ENCODE measurements at places on chromosomes 11 and 22.
A peak's percentile ranks its signal among the peaks of the same experiment; 100 is the strongest.

- peak; percentile 7 for DNase-seq
Observed at GRCh38 chr11:118789501-118790356, 1.2 kb downstream of the DDX6 start.

- DNase-seq = no peak
Observed at GRCh38 chr11:127806501-127806900, 780.9 kb downstream of the ETS1 start.

GRCh38 chr11:12817681-12818332 is 143.6 kb downstream of the TEAD1 start:
- peak; percentile 31 for DNase-seq

DNA sequence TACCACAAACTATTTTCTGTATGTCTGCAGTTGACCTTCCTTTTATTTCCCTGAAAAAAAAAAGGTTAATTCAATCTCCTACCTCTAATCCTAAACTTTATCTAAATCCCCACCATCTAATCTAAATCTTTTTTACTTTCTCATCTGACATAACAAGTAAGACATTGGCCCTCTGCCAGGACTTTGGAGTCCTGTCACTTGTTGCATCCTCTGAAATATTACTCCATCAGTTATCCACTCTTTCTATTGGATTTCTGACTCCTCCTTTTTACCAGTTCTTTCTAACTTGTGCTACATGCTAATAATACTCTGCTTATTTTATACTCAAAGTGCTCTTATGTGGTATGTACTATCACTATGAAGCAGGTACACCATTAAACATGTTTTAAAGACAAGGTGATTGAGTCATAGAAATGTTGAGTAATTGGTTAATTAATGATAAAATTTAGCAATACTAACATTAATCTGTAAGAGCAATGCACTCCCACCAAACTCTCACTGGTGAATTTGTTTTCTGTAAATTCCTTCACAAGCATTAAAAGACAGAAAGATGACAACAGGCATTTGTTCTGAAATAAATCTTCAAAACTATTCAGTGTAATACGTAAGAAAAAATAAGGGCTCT is 914.2 kb upstream of the RAG2 start:
- DNase-seq = peak; percentile 56

DNA sequence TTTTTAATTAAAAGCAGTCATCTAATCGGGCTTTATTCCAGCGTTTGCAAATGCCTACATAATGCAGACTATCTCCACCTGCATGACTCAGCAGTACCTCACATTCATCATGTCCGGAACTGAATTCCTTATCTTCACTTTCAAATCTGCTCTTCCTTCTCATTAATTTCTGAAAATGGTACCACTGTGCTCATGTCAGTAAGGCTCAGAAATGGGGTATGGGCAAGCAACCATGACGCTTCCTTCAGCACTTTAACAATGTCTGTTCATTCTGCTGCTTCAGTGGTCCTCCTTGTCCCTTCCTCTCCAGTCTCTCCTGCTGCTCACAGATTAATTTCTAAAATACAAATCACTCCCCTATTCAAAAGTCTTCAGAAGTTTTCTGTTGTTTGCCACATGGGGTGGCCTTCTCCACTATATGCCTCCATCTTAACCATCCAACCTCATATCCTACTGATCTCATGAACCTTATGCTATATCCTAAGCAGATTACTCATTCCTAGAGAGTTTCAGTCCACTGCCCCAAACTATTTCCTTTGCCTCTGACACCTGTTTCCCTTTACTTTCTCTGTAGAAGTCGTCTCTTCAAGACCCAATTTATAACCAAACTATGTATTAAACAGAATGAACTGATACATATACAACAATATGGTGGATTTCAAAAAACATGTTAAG is 7.0 kb downstream of the GTF2H1 start:
- DNase-seq = no peak

DNA sequence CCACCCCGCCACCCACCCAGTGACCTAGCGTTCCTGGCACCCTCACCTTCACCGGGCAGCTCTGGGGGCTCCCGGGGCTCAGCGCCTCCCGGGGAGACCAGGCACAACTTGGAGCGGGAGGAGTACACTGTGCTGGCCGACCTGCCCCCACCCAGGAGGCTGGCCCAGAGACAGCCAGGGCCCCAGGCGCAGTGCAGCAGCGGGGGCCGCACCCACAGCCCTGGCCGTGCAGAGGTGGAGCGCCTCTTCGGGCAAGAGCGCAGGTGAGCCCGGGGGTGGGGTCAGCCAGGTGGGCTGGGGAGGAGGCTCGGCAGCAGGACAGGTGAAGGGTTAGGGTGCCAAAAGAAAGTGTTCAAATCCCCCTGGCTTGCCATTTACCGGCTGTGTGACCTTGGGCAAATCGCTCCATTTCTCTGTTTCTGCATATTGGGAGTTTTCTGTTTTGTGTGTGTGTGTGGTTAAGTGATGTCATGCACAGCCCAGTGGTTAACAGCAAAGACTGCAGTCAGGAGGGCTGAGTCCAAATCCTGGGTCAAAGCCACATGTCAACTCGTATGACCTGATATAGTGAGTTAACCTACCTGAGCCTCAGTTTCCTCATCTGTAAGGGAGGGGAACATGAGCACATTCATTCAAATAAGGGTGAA is 29.5 kb downstream of the TRIOBP start:
- DNase-seq = no peak

- no peak for DNase-seq
Observed at GRCh38 chr11:34996958-34997357, 80.5 kb downstream of the PDHX start.

DNA sequence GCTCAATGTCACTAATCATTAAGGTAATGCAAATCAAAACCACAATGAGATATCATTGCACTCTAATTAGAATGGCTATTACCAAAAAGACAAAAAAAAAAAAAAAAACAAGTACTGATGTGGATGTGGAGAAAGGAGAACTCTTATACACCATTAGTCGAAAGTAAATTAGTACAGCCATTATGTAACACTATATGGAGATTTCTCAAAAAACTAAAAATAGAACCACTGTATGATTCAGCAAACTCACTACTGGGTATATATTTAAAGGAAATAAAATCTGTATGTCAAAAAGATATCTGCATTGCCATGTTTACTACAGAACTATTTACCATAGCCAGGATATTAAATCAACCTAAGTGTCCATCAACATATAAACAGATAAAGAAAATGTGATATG is 265.4 kb upstream of the ARHGAP20 start:
- DNase-seq = no peak

GRCh38 chr11:45073685-45074141 is 72.7 kb upstream of the PRDM11 start:
- DNase-seq = no peak

GRCh38 chr11:33018840-33019239 is 3.2 kb downstream of the DEPDC7 start:
- no peak for DNase-seq

GRCh38 chr11:39968071-39968470 is 1491.4 kb downstream of the LRRC4C start:
- no peak for DNase-seq

GRCh38 chr22:31867386-31868153 is 76.8 kb upstream of the YWHAH start:
- DNase-seq = no peak

DNA sequence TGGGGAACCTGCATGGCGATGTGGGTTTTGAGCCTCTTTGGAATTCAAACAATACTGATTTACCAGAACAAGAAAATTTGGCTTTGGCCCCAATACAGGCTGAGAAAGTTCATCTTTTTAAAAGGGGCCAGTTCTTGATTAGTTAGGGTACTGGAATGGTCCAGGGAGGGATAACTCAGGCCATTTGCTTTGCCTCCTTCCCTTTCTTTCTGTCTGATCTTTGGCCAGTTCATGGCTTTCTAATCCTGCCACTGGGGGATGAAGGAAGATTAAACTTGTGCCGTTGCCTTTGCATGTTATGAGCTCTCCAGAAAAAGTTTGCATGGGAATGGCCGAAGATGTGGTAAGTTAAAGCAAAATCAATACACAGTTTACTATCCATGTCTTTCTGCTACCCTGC is 78.4 kb downstream of the ADAMTS15 start:
- DNase-seq = no peak

DNA sequence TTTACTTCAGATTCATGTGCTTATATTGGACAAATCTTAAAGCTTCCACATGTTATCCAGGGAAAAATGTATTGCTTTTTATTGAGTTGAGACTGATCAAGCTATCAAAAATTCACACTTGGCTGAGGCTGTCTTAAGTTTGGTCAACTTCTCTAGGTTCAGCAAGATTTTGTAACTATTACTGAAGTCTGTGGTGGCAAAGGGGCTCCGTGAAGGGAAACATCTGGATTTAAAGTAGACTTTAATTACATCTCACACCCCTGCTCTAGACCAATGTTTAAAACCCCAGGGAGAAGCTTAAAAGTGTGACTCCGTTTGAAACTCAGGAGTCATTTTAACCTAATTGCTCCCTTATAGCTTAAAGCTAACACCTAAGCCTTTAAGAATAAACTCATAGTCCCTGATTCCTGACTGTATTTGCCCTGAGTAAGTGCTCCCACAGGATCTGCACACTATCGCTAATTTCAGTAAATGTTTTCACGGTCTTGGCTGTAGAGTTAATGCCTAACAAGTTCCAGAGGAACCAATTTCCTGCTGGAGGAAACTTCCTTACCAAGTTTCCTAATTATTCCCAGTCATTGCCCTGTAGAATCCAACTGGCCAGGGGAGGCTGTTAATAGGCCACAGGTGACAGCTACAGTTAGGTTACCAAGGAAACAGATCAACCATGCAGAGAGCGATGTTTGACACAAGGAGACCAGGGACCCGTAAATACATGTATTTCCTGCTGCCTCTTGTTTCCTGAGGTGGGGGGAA is 40.5 kb downstream of the OR10A6 start:
- DNase-seq = peak; percentile 13

GRCh38 chr22:39815932-39816331 is 77.6 kb downstream of the ENTHD1 start:
- peak; percentile 10 for DNase-seq

GRCh38 chr11:112801025-112801816 is 160.0 kb upstream of the NCAM1 start:
- no peak for DNase-seq

GRCh38 chr11:129836979-129837378 is 21.3 kb downstream of the TMEM45B start:
- no peak for DNase-seq

Measured in fibroblast of skin of right biceps (primary cell).